Esophagus squamous epithelium (tissue), 5 donors: ENCODE measurements at places on chromosomes 2 and 18. TPM values are rescaled to one million over a fixed set of nuclear protein-coding genes. Genes with fewer than 3 reads are reported as not detected.
A peak's percentile ranks its signal among the peaks of the same experiment; 100 is the strongest.

- DNase-seq, result no peak
- H3K27ac ChIP-seq, result no peak overlapping the region
- no peaks in the 10 kb centered on the region for H3K4me1 ChIP-seq
- no peak overlapping the region for H3K4me3 ChIP-seq
- no peaks in the 10 kb centered on the region for H3K27me3 ChIP-seq
Measured at GRCh38 chr2:217445723-217446122, 557.1 kb downstream of the TNS1 start.

DNA sequence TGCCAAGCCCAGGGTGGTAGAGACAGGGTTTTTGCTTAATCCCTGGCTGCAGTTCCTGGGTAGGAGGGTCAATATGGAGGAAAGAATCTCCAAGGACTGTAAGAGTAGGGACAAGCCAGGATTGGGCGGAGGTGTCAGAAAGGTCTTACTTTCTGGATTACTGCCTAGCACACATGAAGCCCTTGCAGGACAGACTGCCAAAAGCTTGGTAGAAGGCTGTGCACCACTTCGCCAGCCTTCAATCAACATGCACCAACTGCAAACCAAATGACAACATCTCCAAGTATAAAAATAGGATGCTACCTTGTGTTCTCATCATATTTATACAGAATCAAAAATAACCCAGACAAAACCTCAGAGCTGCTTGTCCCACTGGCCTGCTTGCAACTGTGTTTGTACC, 3.7 kb downstream of the ZNF142 start:
- peaks cover 16% of the 10 kb centered on the region for H3K4me1 ChIP-seq
- no peak overlapping the region for H3K4me3 ChIP-seq
- H3K36me3 ChIP-seq, result peaks cover 69% of the 10 kb centered on the region
- no peak for DNase-seq

DNA sequence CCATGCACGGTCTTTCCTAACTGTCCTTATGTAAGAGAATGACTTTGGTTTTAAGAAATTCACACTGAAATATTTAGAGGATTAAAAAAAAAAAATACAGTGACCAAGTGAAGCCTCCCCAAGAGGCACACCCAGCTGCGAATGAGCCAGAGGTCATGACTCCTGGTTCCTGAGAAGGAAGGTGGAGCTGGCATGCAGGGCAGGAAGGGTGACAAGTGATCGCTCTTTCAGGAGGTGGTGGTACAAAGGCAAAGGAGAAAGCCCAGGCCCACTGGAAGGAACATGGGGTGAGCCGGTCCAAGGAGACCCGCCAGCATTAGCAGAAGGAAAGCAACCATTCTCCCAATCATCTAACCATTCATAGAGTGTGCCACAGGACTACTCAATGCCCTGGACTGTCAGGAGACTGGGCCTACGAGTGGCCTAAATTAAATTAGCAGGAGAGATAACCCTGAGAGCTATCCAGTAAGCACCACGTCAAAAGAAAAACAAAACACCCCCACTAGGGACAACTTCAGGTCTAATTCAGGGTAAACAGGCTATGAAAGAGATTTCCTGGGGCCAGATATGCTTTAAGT, 7.8 kb downstream of the INO80C start:
- peak overlapping the region; percentile 70 for H3K27ac ChIP-seq
- peaks cover 18% of the 10 kb centered on the region for H3K4me1 ChIP-seq
- no peaks in the 10 kb centered on the region for H3K27me3 ChIP-seq

Gene CACNB4
- total RNA-seq, result 6.1 TPM

Gene ACTG2
- total RNA-seq, result 37.7 TPM

Gene TGFA
- total RNA-seq, result 52.2 TPM

DNA sequence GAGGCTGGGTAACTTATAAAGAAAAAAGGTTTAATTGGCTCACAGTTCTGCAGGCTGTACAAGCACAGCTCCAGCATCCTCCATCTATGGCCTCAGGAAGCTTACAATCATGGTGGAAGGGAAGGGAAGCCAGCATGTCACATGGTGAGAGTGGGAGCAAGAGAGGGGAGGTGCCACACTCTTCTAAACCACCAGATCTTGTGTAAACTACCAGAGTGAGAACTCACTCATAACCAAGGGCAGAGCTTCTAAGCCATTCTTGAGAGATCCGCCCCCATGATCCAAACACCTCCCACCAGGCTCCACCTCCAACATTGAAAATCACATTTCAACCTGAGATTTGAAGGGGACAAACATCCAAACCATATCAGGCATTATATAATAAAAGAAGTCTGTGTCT, 121.6 kb upstream of the CDC42EP3 start:
- no peak for DNase-seq
- H3K4me3 ChIP-seq, result no peak overlapping the region
- H3K27me3 ChIP-seq, result no peaks in the 10 kb centered on the region
- no peak overlapping the region for H3K27ac ChIP-seq

DNA sequence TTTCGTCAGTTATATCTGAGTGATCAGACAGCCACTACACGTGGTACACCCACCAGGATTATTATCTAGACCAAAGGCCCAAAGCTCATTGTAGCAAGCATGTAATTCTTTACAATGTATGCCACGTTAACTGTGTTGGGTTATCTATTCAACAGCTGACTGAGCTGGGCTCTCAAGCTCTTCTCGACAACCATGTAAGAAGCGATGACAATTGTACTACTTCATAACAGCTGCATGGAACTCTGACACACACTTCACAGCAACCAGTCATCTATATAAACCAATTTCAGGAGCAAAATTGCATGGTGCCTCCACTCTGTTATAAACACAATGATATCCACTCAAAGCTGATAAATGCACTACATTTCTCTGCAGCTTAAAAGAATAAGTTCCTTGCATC, 701.8 kb downstream of the NR4A2 start:
- no peaks in the 10 kb centered on the region for H3K36me3 ChIP-seq
- no peak for DNase-seq
- H3K27ac ChIP-seq, result no peak overlapping the region
- H3K4me1 ChIP-seq, result no peaks in the 10 kb centered on the region
- H3K4me3 ChIP-seq, result no peak overlapping the region

- peaks cover 13% of the 10 kb centered on the region for H3K4me1 ChIP-seq
- no peaks in the 10 kb centered on the region for H3K27me3 ChIP-seq
- no peak overlapping the region for H3K4me3 ChIP-seq
- no peaks in the 10 kb centered on the region for H3K36me3 ChIP-seq
Measured at GRCh38 chr2:65666156-65666725, 233.8 kb upstream of the SPRED2 start.

Gene GCG
- total RNA-seq, result not detected

- H3K4me1 ChIP-seq, result peaks cover 4% of the 10 kb centered on the region
- DNase-seq, result no peak
- no peaks in the 10 kb centered on the region for H3K36me3 ChIP-seq
Measured at GRCh38 chr2:112140205-112140802, 2.1 kb downstream of the FBLN7 start.

DNA sequence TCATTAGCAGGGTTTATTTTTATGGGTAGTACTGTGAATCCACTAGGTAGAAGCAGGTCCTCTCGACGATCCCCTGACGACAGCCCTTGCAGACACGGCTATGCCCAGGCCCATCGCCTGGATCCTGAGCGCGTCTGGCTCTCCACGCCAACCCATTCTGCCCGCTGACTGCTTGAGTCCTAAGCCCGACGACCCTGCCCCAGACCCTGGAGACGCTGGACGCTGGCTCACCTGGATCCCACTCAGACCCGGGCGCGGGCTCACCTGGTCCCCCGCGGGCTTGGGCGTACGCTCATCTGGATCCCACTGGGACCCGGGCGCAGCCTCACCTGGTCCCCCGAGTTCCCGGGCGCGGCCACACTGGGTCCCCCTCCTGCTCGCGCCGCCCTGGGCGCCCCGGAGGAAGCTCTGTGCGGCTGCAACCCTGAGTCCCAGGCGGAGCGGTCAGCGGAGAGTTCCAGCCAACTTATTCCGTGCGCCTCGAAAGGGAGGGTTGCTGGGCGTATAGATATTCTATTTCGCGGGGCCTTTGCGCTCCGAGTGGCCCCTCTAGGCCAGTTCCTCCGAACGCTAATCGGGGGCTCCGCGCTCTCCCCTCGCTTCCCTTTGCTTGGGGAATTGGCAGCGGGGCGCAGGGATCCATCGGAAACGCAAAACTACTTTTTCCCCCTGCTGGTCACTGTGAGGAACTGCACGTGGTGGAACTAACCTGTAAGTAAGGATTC, 22.4 kb upstream of the RMP24 start:
- no peaks in the 10 kb centered on the region for H3K27me3 ChIP-seq
- H3K27ac ChIP-seq, result no peak overlapping the region
- no peak for DNase-seq

DNA sequence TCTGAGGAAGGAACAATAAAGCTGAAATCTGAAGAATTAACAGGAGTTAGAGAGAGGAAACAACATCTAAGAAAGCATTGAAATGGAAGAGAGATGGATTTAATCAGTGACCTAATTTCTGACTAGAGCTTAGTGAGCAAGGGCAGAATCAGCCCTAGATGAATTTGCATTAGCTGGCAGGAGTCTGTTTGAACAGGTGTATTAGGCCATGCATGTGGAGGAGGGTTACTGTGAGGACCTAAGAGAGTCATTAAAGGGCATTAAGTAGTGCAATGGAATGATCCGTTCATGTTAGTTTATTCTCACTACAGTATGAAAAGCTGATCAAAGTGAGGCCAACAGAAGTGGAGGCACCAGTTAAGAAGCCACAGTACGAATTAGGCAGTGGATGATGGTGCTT, 285.3 kb downstream of the GRB14 start:
- no peaks in the 10 kb centered on the region for H3K36me3 ChIP-seq
- no peaks in the 10 kb centered on the region for H3K4me1 ChIP-seq
- no peak overlapping the region for H3K4me3 ChIP-seq

DNA sequence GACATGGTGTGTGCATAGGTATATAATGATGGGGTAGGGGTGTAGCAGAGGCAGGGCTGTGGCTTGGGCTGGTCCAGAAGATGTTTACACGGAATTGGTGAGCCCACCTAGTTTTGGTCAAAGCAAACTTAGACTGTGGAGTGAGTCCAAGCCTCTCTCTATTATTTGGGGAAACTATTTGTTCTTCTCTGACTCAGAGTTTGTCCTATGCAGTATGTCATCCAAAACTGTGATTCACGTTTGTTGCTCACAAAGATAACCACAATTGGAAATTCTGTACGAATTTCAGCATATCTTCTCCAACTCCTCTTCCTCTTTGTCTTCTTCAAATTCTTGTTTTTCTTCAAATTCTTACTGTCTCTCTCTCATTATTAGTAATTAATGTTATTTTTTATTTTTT, 292.9 kb downstream of the XIRP2 start:
- H3K4me1 ChIP-seq, result no peaks in the 10 kb centered on the region
- no peak overlapping the region for H3K27ac ChIP-seq
- no peak for DNase-seq
- no peaks in the 10 kb centered on the region for H3K36me3 ChIP-seq
- H3K27me3 ChIP-seq, result no peaks in the 10 kb centered on the region
- no peak overlapping the region for H3K4me3 ChIP-seq

DNA sequence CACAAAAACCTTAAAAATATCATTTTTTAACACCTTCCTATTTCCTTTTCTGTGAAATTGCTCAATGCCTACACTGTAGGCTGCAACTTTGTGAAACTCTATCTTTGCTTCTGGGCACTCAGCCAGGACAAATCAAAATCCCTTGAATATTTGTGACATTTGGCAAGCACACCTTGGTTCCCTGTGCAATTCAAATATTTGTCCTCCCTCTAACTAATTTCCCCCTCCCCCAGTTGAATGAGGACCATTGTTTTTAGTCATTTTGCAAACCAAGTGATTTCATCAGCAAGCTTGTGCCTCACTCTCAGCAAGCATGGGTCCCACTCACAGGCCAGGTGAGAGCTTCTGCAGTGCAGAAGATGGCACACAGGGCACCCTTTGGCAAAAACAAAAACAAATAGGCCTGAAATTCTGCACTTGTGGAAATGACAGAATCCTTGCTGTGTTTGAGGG, 541.5 kb downstream of the CNTNAP5 start:
- no peak overlapping the region for H3K27ac ChIP-seq
- H3K4me1 ChIP-seq, result no peaks in the 10 kb centered on the region
- DNase-seq, result no peak
- no peak overlapping the region for H3K4me3 ChIP-seq

DNA sequence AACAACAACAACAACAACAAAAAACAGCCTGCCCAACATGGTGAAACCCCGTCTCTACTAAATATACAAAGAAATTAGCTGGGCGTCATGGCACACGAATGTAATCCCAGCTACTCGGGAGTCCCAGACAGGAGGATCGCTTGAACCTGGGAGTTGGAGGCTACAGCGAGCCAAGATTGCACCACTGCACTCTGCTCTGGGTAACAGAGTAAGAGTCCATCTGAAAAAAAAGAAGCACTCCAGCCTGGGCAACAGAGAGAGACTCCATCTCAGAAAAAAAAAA, 344.1 kb upstream of the PLGLB2 start:
- no peaks in the 10 kb centered on the region for H3K27me3 ChIP-seq
- H3K36me3 ChIP-seq, result no peaks in the 10 kb centered on the region
- H3K27ac ChIP-seq, result no peak overlapping the region
- no peak overlapping the region for H3K4me3 ChIP-seq
- no peak for DNase-seq

DNA sequence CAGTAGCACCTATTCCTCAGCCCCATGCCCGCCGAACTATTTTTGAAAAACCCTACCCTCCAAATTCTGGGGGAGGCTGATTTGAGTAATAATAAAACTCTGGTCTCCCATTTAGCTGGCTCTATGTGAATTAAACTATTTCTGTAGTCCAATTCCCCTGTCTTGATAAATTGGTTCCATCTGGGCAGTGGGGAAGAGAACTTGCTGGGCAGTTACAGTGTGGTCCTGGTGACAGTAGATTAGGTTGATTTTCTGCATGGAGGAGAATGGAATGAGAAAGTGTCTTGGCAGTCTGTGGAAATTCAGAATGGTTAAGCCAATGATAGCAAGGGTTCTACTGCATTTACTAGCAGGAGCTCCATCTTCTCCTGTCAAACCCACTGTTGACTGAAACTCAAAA, 95.0 kb downstream of the SPP2 start:
- no peaks in the 10 kb centered on the region for H3K4me1 ChIP-seq
- H3K27ac ChIP-seq, result no peak overlapping the region
- H3K27me3 ChIP-seq, result no peaks in the 10 kb centered on the region
- no peak for DNase-seq
- H3K36me3 ChIP-seq, result no peaks in the 10 kb centered on the region

DNA sequence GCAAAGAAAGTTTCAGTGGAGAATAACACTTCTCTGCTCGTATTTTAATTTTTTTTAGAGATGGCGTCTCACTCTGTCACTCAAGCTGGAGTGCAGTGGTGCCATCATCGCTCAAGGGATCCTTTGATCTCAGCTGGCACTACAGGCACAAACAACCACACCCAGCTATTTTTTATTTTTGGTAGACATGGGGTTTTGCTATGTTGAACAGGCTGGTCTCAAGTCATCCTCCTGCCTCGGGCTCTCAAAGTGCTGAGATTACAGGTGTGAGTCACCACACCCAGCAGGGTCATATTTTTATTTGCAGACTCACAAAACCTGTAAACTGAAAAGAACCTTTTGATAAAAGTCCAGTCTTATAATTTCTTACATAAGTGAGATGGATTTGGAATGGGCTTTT, 2.6 kb downstream of the TRAK2 start:
- no peak for DNase-seq
- H3K4me3 ChIP-seq, result no peak overlapping the region
- H3K4me1 ChIP-seq, result peaks cover 24% of the 10 kb centered on the region
- H3K27ac ChIP-seq, result peak overlapping the region; percentile 48
